Tibial artery (tissue), 4 donors: ENCODE measurements at places on chromosomes 7 and 10.

DNA sequence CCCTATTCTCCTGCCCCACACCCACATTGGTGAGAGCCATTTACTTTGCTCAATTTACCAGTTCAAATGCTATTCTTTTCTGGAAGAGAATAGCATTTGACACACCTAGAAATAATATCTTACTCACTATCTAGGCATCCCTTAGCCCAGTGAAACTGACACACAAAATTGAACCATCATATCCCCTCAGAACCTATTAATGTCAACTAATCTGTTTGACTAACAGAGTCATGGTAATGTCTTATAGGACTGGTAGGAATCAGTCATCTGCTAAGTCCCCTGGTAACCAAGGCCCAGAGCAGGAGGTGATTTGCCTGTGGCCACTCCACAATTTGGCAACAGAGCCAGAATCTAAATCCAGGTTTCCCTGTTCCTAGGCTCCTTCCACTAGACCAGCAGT, 63.3 kb downstream of the PPP1R3C start:
- H3K36me3 ChIP-seq = no peaks in the 10 kb centered on the region
- H3K4me3 ChIP-seq = no peak overlapping the region
- no peaks in the 10 kb centered on the region for H3K27me3 ChIP-seq
- no peak overlapping the region for H3K27ac ChIP-seq
- H3K4me1 ChIP-seq = peaks cover 9% of the 10 kb centered on the region
- DNase-seq = no peak

- H3K27ac ChIP-seq = peak overlapping the region; percentile 58
- DNase-seq = no peak
- H3K4me3 ChIP-seq = no peak overlapping the region
- H3K4me1 ChIP-seq = peaks cover 38% of the 10 kb centered on the region
- no peaks in the 10 kb centered on the region for H3K36me3 ChIP-seq
- H3K27me3 ChIP-seq = no peaks in the 10 kb centered on the region
These were observed 222.5 kb downstream of the AHR start for GRCh38 chr7:17520941-17521340.

DNA sequence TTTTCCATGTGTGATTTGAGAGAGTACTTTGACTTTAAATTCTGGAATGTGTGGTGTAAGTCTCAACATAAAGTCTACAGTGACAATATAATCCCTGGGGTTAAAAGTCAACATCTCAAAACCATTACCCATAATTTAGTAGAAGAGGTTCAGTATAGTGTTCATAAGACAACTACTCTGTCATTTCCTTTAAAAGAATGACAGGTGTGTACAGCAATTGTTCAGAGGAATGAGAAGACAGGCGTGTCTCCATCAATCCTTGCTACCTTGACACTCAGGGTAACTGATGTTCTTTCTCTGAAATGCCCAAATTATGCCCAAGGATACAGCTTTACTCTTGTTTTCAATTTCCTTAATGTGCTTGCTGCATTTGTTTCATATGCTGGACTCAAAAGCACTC, 256.4 kb downstream of the DYNC1I1 start:
- no peaks in the 10 kb centered on the region for H3K27me3 ChIP-seq
- no peak overlapping the region for H3K4me3 ChIP-seq
- H3K4me1 ChIP-seq = no peaks in the 10 kb centered on the region
- H3K36me3 ChIP-seq = peaks cover 8% of the 10 kb centered on the region

- no peak overlapping the region for H3K27ac ChIP-seq
- H3K27me3 ChIP-seq = no peaks in the 10 kb centered on the region
- H3K36me3 ChIP-seq = no peaks in the 10 kb centered on the region
These were observed 103.1 kb upstream of the NANOS1 start for GRCh38 chr10:118926441-118926840.

- H3K27ac ChIP-seq = no peak overlapping the region
- no peak for DNase-seq
- no peak overlapping the region for H3K4me3 ChIP-seq
- no peaks in the 10 kb centered on the region for H3K27me3 ChIP-seq
These were observed 893.0 kb downstream of the NRG3 start for GRCh38 chr10:82768040-82768439.

DNA sequence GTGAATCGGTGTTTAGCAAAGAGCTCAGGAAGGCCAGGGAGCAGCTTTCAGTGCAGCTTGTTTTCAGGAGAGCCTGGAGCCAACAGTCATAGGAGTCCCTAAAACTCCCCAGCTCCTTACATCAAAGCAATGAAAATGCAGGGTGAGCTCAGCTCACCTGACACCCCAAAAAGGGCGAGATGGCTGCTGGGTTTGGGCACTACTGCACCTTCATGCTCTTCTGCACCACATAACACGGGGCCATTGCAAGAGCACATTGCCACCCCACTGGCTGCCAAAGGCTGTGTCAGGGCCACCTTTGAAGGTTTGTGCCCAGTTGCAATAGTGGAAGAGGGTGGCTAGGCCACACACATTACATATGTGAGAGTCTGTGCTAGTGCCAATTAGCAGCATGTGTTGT, 25.0 kb upstream of the FRMD4A start:
- DNase-seq = no peak
- H3K4me3 ChIP-seq = no peak overlapping the region
- no peaks in the 10 kb centered on the region for H3K36me3 ChIP-seq
- no peak overlapping the region for H3K27ac ChIP-seq

DNA sequence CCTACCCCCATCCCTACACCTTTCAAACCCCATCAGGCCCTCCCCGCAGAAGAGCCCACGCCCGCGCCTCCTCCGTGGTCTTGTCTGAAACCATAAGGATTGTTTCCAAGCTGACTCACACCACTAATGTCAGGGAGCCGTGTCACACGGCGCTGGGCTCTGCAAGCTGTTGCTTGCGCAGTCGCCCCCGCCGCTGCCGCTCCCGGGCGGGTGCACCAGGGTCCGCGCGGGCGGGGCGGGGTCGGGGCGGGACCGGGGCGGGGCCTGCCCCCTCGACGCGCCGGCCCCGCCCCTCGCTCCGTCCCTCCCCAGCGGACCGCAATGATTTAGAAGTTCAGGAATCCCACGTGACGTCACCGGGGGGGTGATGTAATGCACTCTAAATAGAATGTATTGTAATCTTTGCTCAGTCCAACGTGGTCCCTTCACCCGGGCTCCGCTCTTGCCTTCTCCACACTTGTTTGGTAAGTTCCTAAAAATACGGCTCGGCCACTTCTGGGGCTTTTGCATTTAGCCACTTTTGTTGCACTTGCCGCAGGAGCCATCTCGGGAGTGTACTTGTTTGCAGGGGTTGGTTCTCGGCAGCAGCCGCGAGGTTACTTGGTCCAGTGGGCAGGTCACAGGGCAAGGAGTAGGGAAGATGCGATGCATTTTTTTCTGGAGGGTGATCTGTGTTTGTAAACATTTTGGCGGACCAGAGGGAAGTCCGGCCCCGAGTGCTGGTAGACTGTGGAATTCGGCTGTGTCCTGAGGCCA, 3.2 kb upstream of the CREB5 start:
- peak; percentile 98 for DNase-seq
- H3K27ac ChIP-seq = peak overlapping the region; percentile 77
- H3K4me3 ChIP-seq = peak overlapping the region; percentile 77
- no peaks in the 10 kb centered on the region for H3K36me3 ChIP-seq

GRCh38 chr10:124117833-124118232, 24.4 kb upstream of the CHST15 start:
- no peak overlapping the region for H3K4me3 ChIP-seq
- H3K4me1 ChIP-seq = no peaks in the 10 kb centered on the region
- no peaks in the 10 kb centered on the region for H3K36me3 ChIP-seq
- H3K27ac ChIP-seq = no peak overlapping the region
- no peaks in the 10 kb centered on the region for H3K27me3 ChIP-seq
- no peak for DNase-seq

GRCh38 chr10:88077977-88078376, 214.6 kb downstream of the PTEN start:
- DNase-seq = no peak
- no peaks in the 10 kb centered on the region for H3K27me3 ChIP-seq
- H3K27ac ChIP-seq = no peak overlapping the region
- peaks cover 22% of the 10 kb centered on the region for H3K4me1 ChIP-seq

DNA sequence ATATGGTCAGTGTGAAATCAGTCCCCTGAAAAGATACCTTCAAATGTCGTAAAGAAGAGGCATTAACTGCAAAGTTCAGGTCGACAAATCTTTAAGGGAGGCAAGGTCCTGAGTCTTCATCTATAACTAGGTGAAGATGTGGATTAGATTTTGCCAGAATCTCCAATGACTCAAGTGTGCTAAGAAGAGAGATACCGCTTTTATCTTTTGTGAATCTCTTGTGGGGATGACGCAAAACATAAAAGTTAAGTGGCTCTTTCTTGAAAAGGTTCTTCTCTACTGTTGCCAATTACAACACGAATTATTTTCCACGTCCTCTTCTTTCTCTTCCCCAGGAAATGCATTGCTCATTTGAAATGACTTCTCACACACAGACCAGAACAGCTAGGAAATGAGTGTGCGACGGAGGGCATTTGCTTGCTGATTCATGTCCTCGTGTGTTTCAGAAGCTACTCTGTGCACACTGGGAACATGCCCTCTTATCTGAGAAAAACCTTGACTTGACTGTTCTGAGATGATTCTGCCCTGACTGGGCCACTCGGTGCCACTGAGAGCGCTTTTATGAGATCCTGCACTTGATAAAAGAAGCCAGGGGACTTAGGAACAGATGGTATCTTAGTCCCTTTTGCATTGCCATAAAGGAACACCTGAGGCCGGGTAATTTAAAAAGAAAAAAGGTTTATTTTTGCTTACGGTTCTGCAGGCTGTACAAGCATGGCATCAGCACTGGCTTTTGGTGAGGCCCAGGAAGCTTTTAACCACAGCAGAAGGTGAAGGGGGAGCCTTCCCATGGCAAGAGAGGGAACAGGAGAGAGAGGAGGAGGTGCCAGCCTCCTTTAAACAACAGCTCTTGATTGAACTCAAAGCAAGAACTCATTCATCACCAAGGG, 169.5 kb upstream of the PFKP start:
- no peak overlapping the region for H3K27ac ChIP-seq
- DNase-seq = no peak
- H3K4me1 ChIP-seq = no peaks in the 10 kb centered on the region

- no peaks in the 10 kb centered on the region for H3K27me3 ChIP-seq
- no peak overlapping the region for H3K27ac ChIP-seq
- peak; percentile 25 for DNase-seq
- H3K36me3 ChIP-seq = no peaks in the 10 kb centered on the region
These were observed 30.0 kb downstream of the AGR3 start for GRCh38 chr7:16851829-16852228.

GRCh38 chr7:110179037-110179436, 911.9 kb upstream of the LRRN3 start:
- H3K36me3 ChIP-seq = no peaks in the 10 kb centered on the region
- no peaks in the 10 kb centered on the region for H3K27me3 ChIP-seq
- no peak overlapping the region for H3K4me3 ChIP-seq

- DNase-seq = no peak
- no peaks in the 10 kb centered on the region for H3K27me3 ChIP-seq
- H3K4me3 ChIP-seq = no peak overlapping the region
- no peaks in the 10 kb centered on the region for H3K4me1 ChIP-seq
- no peaks in the 10 kb centered on the region for H3K36me3 ChIP-seq
These were observed 60.3 kb downstream of the CNTNAP2 start for GRCh38 chr7:146176860-146177259.

DNA sequence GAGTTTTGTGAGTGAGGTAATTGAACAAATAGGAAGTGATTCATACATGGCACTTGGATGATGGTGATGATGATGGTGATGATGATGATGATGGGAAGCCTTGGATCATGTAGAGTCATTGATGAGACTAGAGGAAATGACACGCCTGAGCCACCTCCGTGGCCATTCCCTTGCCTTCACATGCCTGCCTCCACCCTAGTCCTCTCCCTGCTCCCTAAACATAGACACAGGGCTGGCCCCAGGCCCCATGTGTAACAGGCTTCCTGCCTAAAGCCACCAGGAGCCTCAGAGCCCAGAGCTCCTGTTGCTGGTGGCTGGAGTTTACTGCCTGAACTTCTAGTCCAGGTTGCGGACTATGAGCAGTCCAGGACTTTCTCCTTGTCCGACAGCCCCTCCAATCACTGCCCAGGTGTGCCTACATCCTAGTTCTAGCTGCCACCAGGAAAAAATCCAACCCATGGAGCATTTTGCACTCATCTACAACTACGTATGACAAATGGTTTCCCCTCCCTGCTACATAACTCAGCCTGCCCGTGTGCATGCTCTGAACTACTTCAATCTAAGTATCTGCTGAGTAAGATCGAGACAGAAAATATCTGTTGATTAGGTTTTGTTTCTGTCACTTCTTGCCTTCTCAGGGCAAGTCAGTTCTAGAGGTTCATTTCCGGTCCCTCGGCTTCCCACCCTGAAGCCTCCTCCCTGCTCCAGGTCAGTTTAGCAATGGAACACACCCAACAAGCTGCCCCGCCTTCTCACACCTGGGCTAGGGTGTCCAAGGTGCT, 35.5 kb upstream of the KDM7A start:
- no peaks in the 10 kb centered on the region for H3K4me1 ChIP-seq
- no peak overlapping the region for H3K4me3 ChIP-seq
- no peak overlapping the region for H3K27ac ChIP-seq
- no peaks in the 10 kb centered on the region for H3K27me3 ChIP-seq
- DNase-seq = no peak
- H3K36me3 ChIP-seq = no peaks in the 10 kb centered on the region

GRCh38 chr7:159023206-159023605, 121.5 kb downstream of the VIPR2 start:
- DNase-seq = no peak
- no peaks in the 10 kb centered on the region for H3K27me3 ChIP-seq
- H3K36me3 ChIP-seq = no peaks in the 10 kb centered on the region
- no peak overlapping the region for H3K4me3 ChIP-seq
- no peak overlapping the region for H3K27ac ChIP-seq

GRCh38 chr7:142556740-142557139, 192.5 kb upstream of the PRSS1 start:
- H3K27me3 ChIP-seq = no peaks in the 10 kb centered on the region
- no peaks in the 10 kb centered on the region for H3K36me3 ChIP-seq
- no peak overlapping the region for H3K27ac ChIP-seq
- peak; percentile 49 for DNase-seq

- no peaks in the 10 kb centered on the region for H3K27me3 ChIP-seq
- no peaks in the 10 kb centered on the region for H3K36me3 ChIP-seq
- no peak for DNase-seq
- H3K27ac ChIP-seq = no peak overlapping the region
- no peak overlapping the region for H3K4me3 ChIP-seq
These were observed 209.8 kb upstream of the POM121L12 start for GRCh38 chr7:52825611-52826010.
